ENCODE measurements at places on chromosomes 4 and X.

- ATAC-seq: no peak
Observed at GRCh38 chr4:1206299-1207156, 34.1 kb upstream of the SPON2 start.

- no peak for ATAC-seq
Observed at GRCh38 chr4:77141964-77142645, 14.9 kb upstream of the CCNG2 start.

DNA sequence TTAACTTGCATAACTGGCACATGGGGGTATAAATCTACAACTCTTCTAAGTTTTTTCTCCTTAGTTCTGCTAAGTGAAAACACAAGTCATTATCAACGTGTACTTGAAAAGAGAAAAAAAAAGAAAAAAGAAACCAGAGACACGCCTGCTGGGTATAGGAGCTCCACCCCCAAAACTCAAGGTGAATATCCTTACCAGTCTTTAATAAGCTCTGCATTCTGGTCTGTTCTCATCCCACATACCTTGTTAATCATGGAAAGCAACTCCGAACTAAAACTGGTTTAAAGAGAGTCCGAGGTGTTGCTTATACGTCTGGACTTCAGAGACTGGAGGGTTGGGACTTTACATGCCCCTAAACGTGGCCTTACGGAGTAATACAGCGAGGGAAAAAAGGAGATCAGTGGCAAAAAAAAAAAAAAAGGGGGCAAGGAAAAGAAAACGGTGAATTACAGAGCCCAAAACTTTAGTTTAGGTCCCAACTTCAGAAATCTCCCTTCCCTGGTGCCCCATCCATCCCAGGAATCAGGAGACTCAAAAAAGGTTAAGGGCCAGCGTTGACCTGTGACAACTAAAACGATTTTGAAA, 1.0 kb downstream of the PGRMC2 start:
- ATAC-seq: no peak

DNA sequence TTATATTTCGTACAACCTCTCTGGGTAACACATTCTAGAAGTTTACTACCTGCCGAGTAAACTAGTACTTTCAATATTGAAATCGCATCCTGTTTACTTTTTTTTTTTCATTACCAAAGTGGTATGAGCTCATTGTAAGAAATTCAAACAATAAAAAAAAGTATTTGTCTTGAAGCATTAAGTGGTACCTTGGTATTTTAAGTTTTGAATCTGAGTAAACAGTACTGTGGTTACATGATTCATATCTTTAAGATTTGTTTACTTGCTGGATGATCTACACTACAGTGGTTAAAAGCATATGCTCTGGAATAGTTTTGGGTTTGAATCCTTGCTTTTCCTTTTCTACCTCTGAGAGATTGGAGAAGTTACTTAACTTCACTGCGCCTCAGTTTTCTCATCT, 3.8 kb upstream of the MMGT1 start:
- ATAC-seq: no peak

GRCh38 chr4:16351161-16351560, 124.9 kb upstream of the TAPT1 start:
- no peak for ATAC-seq

DNA sequence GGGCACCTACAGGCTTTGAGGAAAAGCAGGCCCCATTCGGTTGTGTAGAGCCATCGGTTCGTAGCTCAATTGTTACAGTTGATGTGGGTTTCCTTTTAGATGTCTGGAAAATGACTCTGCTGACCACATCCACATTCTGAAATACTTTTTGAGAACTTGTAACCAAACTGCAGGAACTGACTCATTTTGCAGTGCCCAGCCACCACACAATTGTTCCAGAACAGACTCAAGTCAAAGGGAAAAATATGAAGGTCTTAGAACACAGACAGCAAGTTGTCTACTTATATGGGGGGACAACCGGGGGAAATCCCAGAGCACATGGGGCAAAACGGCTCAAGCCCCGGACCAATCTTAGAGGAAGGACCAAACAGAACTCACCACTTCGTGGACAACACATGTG, 557.6 kb upstream of the DIPK2B start:
- ATAC-seq: no peak

GRCh38 chr4:3418029-3418762, 23.6 kb upstream of the HGFAC start:
- no peak for ATAC-seq

- ATAC-seq: no peak
Observed at GRCh38 chr4:2702361-2702760, 53.8 kb downstream of the TNIP2 start.

- ATAC-seq: no peak
Observed at GRCh38 chrX:110733166-110733565, 62.5 kb downstream of the CHRDL1 start.

DNA sequence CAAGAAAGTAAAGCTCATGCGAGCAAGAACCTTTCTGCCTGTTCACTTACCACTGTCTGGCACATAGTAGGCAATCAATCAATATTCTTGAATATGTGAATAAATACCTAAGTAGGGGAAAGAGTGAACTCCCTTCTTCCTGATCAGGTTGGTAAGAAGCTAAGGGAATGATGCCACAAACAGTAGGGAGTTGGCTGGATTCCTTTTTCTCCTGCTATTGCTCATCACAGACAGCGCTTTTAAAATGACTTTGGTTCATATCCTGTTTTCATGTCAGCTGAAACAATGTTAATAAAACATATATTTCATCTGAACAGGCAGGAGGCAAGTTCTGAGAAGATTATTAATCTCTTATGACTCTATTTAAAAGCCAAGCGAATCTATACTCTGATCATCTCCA, 99.2 kb downstream of the NSUN7 start:
- ATAC-seq: peak; percentile 49

- ATAC-seq: no peak
Observed at GRCh38 chr4:77493120-77493752, 112.4 kb upstream of the CXCL13 start.

DNA sequence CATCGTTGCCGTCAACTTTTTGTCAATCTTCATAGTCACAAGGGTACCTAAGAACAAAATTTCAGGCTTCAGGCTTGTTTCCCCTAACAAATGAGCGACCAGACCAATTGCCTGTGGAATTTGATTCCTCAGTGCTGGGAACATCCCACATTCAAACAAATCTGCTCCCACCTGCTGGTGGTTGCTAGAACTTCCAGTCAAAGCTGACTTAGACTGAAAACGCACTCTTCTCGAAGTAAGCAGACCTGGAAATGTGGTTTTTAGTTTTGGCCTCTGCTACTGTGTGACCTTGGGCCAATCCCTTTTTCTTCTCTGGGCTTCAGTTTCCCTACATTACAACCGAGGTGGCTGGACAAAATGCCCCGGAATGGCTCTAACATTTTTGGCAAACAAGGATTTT, 1.8 kb upstream of the GABRQ start:
- no peak for ATAC-seq

DNA sequence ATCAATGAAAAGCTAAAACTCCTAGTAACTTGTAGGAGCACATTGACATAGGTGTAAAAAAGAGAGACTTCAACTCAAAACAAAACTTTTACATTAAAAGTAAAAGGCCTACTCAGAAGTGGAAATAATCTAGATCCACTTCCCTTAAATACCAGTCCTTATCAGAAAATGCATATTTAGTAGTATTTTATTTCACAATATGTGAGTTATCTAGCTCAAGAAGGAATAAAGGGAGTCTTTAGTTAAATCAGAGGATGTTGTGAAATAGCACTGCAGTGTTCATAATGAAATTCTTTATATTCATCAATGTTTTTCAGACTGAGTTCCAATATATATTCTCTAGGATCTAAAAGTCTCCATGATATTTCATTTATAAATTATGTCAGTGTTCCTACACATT, 715.0 kb downstream of the GRID2 start:
- ATAC-seq: no peak

- peak; percentile 8 for ATAC-seq
Observed at GRCh38 chrX:54358424-54359211, 772 bp upstream of the WNK3 start.

DNA sequence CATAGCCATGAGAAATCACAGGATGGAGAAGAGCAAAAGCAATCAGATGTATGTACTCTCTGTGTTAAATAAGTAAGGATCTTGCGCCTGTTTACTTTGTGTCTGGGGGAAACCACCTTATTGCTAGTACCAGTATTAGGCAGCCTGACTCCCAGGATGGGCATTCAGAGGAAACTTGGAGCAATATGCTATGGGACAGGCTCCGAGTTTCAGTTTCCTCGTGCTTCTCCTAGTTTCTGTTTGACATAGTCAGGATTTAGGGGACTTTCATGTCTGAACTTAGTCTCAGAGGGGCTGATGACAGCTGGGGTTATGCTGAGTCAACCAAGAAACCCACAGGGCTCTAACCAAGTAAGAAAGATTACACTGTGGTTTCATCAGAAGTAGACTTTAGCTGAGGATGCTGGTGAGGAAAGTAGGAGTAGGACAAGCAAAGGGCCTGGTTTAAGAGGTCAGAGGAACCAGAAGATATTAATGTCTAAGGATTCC, 13.5 kb downstream of the NSUN7 start:
- ATAC-seq: no peak

DNA sequence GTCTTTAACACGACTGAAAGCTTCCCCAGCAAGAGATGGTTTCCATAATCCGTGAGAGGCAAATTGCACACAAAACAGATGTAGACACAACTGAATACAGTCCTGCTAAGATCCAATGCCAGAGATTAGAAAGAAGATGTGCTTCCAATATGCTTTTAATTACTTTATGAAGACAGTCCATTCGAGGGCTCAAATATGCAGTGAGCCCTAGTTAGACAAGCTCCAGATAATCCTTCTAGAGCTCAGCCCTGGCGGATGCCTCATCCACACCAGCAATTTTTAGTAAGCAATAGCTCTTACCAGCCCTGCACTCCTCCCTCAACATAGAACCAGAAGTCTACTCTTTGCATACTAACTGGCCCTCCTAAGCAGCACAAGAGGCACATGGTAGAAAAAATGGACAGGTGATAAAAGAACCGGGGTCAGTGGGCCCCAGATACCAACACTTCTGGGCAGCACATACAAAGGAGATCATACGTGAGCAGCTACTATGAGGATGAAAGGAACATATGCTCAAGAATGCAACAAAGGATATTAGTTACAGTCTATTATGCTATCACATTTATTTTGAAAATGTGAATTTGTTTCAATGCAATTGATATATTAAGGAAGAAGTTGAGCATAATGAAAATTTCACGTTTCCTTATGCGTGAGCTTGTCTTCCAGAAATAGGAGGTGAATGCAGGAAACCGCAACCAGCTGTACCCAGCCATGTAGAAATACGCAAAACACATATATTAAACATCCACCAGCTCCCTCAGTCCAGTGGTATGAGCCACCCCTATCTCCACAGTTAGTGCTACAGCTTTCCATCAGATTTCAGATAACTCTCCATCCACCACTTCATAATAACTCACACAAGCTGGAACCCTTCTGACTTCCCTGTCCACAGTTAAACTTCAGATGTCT, 34.3 kb downstream of the GPC4 start:
- ATAC-seq: no peak

- ATAC-seq: no peak
Observed at GRCh38 chrX:926070-926469, 286.4 kb downstream of the CRLF2 start.

DNA sequence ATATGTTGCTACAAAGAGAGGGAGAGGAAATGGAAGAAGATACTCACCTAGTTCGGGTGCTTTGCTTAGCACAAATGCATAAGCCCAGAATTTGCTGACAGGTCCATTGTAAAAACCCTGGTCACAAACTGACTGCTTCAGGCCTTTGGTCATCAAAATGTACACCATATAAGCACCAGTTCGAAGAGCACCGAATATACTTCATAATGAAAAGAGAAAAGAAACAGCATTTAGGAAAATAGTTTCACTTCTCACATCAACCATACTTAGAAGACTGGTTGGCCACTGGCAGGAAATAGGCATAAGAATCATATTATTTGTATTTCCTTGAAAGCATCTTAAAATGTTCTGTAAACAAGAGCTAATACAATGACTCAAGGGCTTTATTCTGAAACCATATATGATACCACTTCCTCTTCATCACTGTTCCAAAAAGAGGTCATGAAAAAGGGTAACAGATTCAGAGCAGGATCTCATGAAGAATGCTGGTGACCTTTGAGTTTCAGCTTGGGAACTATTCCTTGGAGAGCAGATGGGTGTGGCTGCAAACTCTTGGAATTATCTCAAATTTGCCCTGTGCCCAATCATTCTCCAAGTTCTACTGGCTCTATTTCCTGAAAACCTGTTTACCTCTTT, 138.7 kb downstream of the ELOVL6 start:
- ATAC-seq: no peak

GRCh38 chr4:184273166-184274147, 55.8 kb upstream of the ENPP6 start:
- ATAC-seq: no peak

- ATAC-seq: peak; percentile 40
Observed at GRCh38 chr4:34422472-34423175, 1821.7 kb downstream of the ARAP2 start.

DNA sequence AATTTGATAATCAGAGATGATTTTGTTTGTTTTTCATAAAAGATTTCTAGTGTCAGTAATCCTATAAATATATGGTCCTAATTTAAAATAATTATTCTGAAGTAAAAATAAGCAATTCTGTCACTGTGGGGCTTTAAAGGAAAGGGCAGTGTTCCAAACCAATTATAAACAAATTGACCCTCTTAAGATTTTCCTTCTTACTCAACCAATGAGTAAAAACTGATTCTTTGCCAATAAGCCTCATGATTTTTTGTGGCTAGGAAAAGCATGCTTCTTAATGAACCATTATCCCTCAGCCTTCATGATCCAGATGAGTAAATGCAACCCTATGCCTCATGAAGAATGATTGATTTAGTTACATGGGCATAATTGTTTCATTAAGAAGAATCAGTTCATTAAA, 1010.4 kb downstream of the ADGRL3 start:
- no peak for ATAC-seq
